ENCODE measurements at places on chromosomes 6 and 20. TPM values are rescaled to one million over a fixed set of nuclear protein-coding genes. Genes with fewer than 3 reads are reported as not detected.

The DSP gene
- not detected for total RNA-seq

DNA sequence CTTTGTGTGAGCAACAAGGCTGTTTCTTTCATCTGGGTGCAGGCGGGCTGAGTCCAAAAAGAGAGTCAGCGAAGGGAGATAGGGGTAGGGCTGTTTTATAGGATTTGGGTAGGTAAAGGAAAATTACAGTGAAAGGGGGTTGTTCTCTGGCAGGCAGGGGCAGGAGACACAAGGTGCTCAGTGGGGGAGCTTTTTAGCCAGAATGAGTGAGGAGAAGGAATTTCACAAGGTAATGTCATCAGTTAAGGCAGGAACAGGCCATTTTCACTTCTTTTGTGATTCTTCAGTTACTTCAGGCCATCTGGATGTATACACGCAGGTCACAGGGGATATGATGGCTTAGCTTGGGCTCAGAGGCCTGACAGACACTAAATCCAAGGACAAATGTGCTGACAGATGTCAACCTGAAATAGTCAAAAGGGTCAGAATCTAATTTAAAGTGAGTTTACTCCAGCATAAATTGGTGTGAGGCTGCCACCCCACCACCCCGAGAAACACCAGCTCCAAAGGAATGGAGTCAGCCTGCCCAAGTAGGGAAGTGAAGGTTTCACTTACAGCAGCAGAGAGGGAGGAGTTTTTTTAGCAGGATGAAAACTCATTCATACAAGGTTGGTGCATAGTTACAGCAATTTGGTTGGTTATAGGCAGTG, 560.0 kb upstream of the CDH4 start:
- no peak for DNase-seq

GRCh38 chr6:15790116-15790515, 127.3 kb upstream of the DTNBP1 start:
- no peak for DNase-seq

DNA sequence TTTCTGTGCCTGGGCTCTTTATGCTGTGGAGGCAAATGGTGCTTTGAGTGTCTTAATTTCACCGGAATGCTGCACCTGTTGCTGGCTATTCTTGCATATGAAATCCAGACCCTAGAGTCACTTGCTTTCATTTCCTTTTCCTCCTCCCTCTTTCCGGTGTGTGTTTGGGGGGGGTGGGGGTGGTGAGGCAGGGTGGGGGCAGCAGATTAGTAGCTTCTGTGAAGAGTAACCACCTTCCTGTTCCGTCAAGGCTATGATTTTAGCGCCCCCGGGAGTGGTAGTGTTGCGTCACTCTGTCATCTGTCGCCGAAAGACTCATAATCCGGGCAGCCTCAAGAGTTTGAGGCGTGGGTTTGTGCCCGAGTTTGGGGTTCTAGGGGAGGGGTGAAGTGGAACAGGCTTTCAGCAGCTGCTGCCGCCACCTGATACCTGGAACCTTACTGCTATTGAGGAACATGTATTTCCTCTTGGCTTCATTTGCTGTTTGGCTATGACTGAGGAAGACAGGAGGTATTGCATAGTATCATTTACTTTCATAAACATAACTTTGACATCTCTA, 49.1 kb downstream of the UTRN start:
- peak; percentile 23 for DNase-seq
